AG09309 (cell line): ENCODE measurements at places on chromosomes 4 and X.
A peak's percentile ranks its signal among the peaks of the same experiment; 100 is the strongest.

- no peak for DNase-seq
Observed at GRCh38 chrX:28391528-28391927, 195.7 kb upstream of the IL1RAPL1 start.

DNA sequence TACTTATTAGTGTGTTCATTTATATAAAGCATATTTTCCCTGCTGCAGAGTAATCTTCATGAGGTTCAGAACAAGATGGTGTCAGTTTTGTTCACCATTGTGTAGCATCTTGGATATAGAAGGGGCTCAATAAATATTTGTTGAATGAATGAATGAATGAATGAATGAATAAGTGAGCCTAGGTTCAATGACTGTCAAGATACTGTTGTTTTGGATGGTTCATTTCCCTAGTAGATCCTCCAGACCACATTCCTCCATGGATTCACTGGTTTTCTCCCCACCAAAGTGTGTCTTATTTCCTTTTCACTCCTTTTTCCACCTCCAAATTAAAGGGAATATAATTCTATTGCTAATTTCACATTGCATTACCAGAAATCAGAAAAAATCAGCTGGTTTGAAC lies 2.1 kb upstream of the OCIAD2 start:
- no peak for DNase-seq

DNA sequence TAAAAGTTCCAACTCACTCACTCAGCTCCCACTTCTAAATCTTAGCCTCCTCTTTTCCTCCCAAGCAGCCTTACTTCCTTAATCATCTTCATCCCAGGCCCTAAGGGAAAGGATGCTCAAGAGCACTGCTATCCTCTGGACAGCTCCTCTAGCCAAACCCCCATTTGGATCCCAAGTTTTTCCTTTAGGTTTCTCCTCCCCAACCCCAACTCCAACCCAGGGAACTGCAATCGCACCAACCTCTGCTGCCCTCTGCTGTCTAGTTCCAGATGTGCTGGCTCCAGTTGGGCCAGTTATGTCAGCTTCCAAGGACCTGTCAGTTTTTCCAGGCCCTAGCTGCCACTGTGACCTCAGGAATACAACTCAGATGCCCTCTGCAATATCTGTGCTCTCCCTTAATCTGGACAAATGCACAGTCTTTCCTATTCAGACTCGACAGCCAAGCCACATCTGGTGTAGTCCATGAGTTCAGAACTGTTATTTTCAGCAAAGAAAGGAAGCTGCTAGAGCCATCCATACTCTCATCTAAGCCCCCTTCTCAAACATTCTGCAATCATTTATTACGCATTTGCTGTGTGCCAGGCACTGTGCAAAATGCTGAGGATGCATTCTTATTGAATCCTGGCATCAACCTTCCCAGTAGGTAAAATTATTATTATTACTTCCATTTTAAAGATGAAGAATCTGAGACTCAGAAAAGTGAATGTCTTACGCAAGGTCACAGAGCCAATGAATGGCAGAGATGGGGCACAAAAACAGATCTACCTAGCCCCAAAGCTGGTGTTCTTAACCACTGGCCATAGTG lies 12.3 kb upstream of the XPNPEP2 start:
- no peak for DNase-seq

- DNase-seq: no peak
Observed at GRCh38 chr4:3469386-3470243, 6.5 kb downstream of the DOK7 start.

GRCh38 chr4:168803732-168804131 lies 206.3 kb downstream of the CBR4 start:
- peak; percentile 52 for DNase-seq

DNA sequence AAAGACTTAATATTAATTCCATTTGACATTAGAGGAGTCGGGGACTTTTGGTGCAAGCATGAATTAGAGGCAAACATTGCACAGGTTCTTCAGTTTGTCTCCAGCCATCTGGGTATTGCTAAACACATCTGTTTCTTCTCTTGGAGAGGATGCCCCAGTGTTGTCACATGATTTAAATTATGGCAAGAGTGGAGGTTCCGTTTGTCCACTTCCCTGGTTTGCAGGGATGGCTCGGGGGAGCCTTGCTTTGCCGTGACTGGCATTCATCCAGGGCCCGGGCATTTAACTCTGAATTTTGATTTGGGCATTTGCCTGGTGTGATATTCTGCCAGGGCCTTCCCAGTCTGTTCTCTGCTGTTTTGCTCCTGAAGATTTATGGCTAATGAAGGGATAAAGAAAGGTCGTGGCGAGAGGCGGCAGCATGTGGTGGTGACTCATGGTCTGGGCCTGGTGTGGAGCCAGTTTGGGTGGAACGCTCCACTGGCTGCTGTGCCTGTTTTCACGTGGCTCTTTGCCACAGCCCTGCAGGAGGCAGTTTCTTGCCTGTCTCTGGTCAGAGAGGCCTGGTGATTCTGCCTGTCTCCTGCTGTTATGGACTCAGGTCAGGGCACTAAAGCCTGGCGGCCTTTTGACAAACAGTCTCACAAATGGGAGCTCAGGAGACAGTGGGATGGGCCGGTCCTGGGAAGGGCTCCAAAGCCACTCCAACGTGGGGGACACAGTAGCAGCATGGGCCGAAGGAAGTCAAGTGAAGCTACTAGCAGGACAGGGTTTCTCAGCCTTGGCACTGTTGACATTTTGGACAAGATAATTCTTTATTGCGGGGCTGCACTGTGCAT lies 99.4 kb upstream of the PGRMC2 start:
- peak; percentile 92 for DNase-seq
